ENCODE measurements at places on chromosomes 7 and 10.

DNA sequence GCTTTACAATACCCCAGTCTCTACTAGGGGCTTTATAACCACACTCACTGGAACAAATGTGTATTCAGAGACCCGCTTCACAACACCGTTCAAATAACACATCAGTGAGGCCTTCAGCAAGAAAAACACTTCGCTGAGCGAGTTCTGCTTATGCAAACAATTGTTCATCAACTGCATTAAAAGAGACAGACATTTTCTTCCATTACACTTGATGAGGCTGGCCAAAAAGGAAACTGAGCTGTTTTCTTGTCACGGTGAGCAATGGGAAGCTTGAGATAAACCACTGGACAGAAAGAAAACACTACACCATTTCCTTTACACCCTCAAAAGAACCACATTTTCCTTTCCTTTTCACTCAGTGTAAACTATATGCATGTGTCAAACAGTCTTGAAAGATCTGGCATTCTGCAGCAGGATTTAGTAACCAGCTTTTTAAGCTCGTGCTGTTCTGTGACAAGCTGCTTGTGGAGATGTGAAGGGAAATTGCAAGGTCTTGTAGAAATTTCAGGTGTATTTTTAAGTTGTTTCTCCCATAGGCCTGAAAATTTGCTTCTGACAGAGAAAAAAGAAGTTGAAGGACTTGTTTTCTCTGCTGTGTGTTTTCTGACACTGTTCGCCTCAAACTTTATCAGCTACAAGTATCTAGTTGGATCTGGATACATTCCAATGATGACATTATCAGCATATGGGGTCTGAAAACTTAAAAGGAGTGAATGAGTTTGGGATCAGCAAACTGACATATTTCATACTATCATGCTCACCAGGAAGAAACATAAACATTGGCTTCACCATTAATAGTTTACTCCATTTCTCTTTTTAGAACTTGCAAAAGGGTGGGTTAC, 693.1 kb downstream of the PARD3 start:
- DNase-seq, result no peak

- DNase-seq, result no peak
Observed at GRCh38 chr7:74092321-74092963, 8.8 kb downstream of the LIMK1 start.

- DNase-seq, result peak; percentile 68
Observed at GRCh38 chr7:42237811-42238541, 967 bp upstream of the GLI3 start.

- DNase-seq, result peak; percentile 72
Observed at GRCh38 chr7:92133737-92134270, 473 bp downstream of the CYP51A1 start.

- no peak for DNase-seq
Observed at GRCh38 chr10:58440484-58440883, 55.3 kb downstream of the TFAM start.

DNA sequence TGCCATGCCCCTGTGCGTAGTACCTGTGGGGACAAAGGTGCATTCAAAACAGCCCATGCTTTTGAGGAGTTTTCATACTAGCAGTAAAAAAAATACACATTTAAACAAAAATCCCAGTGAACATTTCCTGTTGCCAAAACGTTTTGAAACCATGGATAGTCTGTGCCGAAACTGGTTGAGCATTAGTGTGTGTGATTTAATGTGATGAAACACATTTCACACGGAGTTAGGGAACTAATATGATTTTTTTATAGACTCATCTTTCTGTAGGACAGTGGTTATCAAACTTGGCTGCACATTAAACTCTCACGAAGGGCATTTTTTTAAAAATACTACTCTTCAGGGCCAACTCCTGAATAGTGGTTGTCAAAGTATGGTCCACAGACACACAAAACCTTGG, 111.8 kb upstream of the CREB5 start:
- no peak for DNase-seq

GRCh38 chr7:51113560-51113959, 203.0 kb downstream of the COBL start:
- DNase-seq, result no peak

GRCh38 chr10:5512331-5512730, 12.4 kb upstream of the CALML3 start:
- DNase-seq, result no peak

DNA sequence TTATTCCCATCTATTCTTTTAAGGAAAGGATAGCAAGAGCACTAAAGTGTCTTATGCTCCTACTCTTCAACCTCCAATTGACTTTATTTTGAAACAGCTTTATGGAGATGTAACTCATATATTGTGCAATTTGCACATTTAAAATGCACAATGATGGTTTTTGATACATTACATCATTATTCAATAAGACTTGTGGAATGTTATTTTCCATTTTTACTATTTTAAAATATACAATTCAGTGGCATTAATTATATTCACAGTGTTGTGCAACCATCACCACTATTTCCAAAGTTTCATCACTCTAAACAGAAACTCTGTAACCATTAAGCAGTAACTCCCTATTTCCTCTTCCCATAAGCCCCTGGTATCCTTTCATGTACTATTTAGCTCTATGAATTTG, 489.8 kb downstream of the NEBL start:
- no peak for DNase-seq

DNA sequence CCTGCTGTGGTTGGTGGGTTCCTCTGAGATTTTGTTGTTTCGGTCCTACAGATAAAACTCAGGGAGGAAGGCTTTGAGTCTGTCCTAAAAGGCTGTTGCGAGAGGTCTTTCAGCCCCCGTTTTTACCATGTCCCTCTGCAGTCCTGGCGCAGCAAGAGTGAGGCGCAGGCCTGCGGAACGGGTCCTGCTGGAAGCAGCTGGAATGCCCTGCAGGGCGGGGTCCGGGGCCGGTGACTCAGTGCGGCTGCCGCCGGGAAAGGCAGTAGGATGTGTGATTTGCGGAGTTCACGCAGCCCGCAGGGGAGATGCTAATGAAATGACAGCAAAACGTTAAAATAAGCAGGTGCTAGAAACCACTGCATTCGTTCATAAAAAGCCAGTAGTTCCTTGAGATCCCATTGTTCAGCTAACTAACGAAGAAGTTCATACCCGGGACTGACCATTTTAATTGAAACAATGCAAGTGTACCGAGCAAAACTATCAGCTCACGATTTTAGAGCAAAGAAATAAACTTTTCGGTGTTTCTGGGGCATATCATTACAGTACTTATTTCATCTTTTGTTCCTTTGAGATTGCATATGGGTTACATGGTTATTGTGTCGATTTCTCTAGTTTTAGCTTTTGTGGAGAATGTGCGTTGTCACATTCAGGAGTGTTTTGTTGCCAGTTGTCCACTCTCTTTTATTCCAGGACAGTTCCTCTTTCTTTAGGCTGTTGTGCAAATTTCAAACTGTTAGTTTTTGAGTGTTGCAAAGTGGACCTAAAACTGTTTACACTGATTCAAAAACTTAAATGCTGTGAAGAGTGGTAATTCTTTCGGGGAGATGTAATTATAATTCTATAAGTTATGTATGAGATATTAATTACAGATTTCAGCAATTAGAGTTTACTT, 783 bp downstream of the ANLN start:
- peak; percentile 92 for DNase-seq

DNA sequence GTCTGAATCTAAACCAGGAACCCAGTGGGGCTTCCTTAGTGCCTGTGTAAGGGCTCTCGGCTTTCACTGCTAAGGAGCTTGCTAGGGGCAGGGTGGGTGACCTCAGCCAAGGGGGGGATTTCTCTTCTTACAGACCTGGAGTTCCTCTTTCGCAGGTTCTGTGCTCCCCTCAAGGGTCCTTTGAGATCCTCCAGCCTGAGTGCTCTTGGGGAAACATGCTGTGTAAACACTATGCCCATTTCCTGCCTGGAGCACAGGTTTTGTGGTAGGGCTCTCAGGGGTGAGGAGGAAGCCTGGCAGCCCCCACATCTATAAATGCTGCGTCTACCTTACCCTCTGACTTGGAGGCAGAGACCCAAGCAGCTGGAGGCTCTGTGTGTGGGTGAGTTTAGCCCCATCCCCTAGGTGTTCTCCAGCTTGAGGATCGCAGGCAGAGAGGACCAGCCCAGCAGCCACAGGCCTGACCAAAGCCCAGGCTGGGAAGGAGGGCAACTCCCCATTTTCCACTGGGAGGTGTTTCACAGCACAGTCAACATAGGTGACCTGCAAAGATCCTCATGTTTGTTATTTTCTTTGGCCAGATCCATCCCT, at the start of gene SFTPA1:
Gene SFTPA1 (plus strand): TSS at position 339 of the 591 bp plus-strand sequence. CDS start 887 bp downstream, outside the sequence.
- no peak for DNase-seq

GRCh38 chr7:133822868-133823552, 304.1 kb upstream of the LRGUK start:
- DNase-seq, result no peak

- DNase-seq, result no peak
Observed at GRCh38 chr7:5691606-5692005, 89.9 kb downstream of the RNF216 start.

DNA sequence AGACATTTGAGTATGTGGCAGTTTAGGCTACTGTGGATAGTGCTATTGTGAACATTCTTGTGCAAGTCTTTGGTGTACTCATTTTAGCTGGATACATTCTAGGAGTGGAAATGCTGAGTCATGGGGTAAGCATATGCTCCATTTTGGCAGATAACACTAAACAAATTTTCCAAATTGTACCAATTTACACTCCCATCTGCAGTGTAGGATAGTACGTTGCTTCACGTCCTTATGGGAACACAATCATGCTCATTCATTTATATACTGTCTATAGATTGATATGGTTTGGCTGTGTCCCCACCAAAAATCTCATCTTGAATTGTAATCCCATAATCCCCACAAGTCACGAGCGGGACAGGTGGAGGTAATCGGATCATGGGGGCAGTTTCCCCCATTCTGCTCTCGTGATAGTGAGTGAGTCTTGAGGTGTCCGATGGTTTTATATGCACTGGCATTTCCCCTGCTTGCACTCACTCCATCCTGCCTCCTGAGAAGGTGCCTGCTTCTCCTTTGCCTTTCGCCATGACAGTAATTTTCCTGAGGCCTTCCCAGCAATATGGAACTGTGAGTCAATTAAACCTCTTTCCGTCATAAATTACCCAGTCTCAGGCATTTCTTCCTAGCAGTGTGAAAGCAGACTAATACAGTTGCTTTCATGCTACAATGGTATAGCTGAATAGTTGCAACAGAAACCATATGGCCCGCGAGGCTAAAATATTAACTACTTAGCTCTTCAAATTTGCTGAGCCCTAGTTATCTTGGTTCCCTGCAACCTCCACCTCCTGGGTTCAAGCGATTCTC, 25.6 kb downstream of the RNF216 start:
- DNase-seq, result peak; percentile 59

- DNase-seq, result no peak
Observed at GRCh38 chr10:50382576-50383023, 131.3 kb upstream of the ASAH2 start.

- no peak for DNase-seq
Observed at GRCh38 chr7:30471205-30471604, 7.4 kb downstream of the NOD1 start.

DNA sequence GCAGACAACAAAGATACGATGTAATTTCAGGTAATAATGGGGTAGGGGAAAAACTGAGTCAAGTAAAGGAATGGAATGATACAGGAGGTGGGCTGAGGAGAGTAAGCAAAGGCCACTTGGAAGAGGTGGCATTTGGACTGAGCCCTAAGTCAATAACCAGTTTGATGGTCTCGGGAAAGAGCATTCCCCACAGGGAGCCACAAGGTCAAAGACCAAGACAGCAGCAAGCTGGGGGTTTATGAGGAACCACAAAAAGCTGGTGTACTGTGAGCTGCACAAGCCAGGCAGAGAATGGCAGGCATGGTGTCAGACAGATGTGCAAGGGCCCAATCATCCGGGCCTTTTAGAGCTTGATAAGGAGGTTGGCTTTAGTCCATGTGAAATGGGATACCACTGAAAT, 98.7 kb downstream of the NOC3L start:
- no peak for DNase-seq

GRCh38 chr10:101014966-101015581, 15.5 kb downstream of the LZTS2 start:
- peak; percentile 88 for DNase-seq

DNA sequence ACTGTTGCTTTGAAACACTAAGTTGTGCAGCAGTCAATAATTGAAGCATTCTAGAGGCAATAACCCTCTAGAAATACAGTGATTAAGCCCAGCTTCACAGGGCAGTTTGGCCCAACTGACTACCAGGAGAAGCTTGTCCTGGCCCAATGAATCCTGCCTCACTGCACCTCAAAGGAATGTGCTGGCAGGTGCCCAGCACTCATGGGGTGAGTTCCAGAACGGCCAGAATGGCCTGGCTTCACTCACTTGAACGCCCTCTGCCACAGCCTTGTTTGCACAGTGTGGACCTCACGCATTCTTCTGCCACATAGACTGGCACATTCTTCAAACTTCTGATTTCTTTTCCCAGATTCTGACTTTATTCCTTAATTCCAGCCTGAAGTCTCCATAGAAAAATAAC, 6.6 kb upstream of the ITIH2 start:
- no peak for DNase-seq

GRCh38 chr7:155377838-155378579, 79.9 kb upstream of the EN2 start:
- no peak for DNase-seq

DNA sequence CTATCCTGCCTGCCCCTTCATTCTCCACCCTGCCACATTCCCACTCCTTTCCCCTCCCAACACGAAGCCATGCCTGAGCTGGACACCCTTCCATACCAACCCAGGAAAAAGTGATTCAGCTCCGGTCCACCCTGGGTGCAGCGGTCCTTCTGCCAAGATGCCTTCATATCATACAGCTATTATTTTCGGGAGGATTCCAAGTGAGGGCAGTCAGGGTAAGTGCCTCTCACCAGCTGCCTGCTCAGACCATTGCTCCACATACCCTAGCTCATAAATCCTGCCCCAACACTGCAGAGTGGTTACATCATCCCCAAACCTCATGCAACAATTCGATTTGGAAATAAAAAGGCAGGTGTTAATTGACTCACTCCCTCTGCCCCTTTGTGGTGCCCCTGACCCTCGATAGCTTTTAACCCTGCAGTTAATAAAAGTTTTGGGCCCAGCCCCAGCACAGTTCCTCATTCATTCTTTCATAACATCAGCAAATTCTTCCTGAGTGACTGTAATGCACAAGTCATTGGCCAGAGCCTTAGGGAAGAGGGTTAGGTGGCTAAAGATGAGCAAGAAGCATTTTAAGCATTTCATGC, 42.6 kb downstream of the ZNF503 start:
- DNase-seq, result peak; percentile 81

DNA sequence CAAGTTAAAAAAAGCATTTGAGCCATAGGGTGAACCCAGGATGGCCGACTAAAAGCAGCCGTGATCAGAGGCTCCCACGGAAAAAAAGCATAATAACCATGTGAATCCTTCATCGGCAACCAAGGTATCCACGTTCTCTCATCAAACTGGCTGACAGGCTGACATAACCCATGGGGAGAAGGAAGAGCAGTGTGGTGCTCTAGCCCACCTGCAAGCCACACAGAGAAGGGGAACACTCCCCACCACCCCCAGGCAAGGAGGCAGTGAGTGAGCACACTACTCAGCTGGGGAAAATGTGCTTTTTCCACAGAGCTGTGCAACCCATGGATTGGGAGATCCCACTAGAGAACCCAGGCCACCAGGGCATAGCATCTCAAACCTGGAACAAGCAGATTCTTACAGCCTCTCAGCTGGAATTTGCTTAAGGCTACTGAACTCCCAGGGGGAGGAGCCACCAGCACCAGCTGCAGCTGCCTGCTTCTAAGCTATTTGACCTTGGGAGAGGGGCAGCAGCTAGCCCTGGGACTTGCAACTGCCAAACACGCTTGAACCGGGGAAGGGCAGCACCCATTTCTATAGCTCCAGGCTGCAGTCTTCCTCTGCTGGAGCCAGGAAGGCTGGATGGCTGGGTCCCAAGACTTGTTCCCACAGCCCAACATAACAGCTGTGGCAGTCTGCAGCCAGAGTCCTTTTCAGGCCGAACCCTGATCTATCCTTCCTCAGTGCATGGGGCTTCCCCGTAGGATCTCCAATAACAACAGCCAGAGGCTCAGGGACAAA, 178.2 kb upstream of the NRG3 start:
- no peak for DNase-seq

All from AG08396 (cell line).